ENCODE measurements at places on chromosomes 12 and 14.

DNA sequence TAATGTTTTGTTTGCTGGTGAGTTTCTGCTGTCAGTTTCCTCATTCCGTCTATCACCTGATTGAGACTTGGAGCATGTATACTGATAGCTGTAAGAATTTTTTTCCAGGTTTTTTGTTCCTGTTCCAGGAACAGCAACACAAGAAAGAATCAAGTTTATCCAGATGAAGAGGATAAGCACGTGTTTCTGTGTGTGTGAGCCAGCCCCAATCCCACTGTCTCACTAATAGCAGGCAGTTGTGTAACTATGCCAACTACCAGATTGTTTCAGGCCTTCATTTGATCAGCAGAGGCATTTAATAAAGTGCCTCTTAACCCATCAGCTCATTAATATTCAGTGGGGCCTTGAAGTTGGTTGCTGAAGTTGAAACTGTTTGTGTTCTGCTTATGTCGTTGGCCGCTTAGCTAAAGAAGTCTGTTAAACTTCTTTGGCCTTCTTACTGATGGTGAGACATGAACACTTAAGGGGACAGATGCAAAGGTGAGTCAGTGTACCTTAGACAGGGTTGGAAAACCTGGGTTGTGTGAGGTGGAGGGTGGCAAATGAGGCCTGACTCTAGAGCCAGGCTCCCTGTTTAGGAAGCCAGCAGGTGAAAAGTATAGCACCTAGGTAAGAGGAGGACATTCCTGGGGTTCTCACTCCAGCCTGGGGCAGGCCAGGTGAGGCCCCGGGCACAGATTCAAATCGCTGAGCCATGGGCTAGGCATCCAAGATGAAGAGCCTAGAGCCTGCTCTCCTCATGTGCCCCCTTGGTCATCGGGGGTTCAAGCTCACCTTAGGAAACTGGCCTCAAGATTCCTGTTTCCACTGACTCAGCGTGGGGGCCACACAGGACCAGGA, 3.7 kb downstream of the ANKRD13A start:
- DNase-seq, result no peak

GRCh38 chr12:14239350-14239934, 126.0 kb upstream of the ATF7IP start:
- DNase-seq, result peak; percentile 55

GRCh38 chr14:59060841-59061240, 127.6 kb upstream of the DAAM1 start:
- DNase-seq, result peak; percentile 18

GRCh38 chr12:13268581-13268980, 72.1 kb downstream of the EMP1 start:
- no peak for DNase-seq

GRCh38 chr12:13154027-13154538, 42.4 kb upstream of the EMP1 start:
- no peak for DNase-seq

GRCh38 chr14:49984424-49984823, 91.5 kb downstream of the ARF6 start:
- no peak for DNase-seq

- DNase-seq, result peak; percentile 29
Measured at GRCh38 chr14:60349663-60350365, 100.8 kb downstream of the PPM1A start.
